ENCODE measurements at places on chromosomes 7 and 10.

DNA sequence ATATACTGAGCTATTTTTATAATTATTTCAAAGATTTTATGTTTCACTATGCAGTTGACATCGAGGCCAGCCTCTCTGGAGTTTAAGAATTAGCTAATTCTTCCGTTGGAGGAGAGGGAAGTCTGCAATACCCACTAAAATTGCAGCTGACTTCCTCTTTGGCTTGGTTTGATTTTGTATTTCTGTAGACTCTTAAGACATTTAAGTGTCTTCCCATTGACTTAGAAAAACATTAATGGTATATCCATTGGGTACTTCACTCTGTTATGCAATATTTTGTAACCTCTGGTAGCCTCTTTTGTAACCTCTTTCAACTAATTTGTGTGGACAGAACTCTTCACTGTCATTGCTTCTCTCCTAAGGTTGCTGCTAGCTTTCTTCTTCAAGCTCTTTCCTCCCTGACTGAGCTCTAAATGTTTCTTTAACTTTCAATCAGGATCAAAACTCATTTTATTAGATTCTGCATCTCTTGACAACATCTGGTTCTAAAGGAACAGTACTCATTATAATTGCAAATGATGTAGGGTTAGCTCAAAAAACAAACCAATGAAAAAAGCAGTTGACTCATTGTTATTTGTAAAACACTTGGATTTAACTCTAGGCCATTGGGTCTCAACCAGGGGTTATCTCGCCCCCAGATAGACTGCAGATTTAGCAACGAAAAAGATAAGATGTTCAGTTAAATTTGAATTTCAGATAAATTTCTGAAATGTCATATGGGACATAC, 1.7 kb upstream of the ANKRD22 start:
- no peak for DNase-seq

DNA sequence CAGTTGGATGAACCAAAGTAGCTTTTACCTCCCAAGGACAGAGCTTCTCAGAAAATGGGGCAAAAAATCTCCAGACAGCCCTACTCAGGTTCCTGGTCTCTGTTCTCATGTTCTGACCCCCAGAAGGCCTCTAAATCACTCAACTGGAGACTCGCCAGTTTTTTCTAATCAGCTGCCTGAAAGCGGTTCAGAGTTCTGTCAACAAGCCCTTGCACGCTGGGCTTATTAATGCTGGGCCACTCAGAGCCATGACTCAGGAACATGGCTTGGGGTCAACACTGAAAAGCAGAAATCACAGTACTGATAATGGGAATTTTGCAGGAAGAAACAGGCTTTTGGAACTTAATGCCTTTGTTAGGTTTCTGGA, 15.3 kb downstream of the ECHDC3 start:
- peak; percentile 64 for DNase-seq

DNA sequence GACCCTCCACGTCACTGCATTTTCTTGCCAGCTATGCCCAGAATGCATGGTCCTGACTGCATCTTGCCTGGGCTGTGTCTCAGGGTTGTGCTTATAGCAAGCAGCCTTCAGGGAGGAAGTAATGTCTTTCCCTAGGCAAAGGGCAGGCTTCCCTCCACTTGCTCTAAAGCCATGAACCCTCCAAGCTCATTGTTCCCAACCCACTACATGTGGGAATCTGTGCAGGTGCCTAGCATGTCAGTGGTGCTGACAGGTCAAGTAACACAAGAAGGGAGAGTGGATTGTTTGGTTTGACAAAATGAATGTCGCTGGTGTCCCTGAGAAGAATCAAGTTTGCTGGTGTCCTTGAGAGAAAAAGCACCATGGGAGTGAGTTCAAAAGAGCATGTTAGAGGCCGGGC, 53.9 kb upstream of the UCN3 start:
- no peak for DNase-seq

- no peak for DNase-seq
Observed at GRCh38 chr10:71963351-71964097, 671 bp upstream of the CHST3 start.

GRCh38 chr7:47180516-47180826, 401.4 kb downstream of the TNS3 start:
- DNase-seq: no peak

- DNase-seq: no peak
Observed at GRCh38 chr7:102125127-102125596, 161.5 kb upstream of the SH2B2 start.

GRCh38 chr7:95693551-95694333, 78.6 kb upstream of the DYNC1I1 start:
- no peak for DNase-seq

DNA sequence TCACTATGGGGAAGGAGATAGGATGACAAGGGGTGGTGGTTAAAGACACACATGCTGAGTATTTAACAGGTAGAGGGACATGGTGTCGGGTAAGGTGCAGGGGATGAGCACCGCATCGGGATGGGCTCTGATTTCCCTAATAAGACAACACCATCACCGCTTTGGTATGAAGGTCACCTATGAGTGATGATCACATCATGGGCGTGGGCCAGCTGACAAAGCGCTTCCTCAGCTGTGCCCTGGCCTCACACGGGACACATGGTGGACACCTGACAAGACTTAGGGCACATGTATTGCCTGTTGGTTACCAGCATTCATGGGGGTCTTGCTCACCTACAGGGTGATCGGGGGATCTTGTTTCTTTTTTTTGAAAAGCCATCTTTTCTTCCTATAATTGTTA, 12.8 kb downstream of the C7orf57 start:
- no peak for DNase-seq

DNA sequence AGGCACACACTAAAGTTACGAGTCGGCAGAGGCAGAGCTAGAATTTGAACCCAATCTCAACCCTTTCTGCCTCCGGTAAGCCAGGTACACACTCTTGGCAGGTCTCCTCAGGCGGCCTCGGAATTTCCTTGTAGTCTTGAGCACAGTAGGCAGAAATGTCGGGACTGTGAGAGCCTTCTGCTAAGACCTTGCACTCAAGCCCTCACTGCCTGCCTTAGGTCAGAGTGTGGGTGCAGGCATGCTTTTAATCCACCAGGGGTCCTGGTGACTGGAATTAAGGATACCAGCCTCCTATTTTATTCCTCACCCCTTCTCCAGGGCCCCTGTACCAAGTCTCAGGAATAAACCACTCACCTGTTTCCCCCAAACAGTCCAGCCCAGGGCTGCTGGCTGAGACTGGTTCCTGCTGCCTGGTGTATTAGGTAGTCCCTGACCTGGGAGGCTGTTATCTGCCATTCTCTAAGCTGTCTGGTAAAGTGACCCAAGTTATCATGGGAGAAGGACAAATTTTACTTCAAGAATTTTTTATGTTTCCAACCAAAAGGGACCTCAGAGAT, 855 bp downstream of the ATP6V1F start:
- peak; percentile 75 for DNase-seq

GRCh38 chr10:114925587-114926586, 12.1 kb upstream of the TRUB1 start:
- DNase-seq: peak; percentile 53

- DNase-seq: no peak
Observed at GRCh38 chr7:3157566-3158287, 114.1 kb upstream of the CARD11 start.

- DNase-seq: peak; percentile 68
Observed at GRCh38 chr10:72612203-72612826, 13.6 kb downstream of the MICU1 start.

DNA sequence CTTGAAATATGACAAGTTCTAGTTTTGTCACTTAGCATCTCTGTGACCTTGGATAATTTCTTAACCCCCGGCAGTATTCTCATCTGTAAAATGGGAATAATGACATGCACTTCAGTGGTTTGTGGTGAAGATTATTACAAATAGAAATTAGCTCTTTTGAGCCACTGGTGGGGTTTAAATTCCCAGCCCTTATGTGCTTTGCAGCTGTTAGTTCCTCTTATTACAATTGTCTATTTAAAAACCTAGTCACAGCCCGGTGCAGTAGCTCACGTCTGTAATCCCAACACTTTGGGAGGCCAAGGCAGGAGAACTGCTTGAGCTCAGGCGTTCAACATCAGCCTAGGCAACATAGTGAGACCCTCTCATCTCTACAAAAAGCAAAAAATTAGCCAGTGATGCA, 30.1 kb downstream of the CAV1 start:
- DNase-seq: no peak

DNA sequence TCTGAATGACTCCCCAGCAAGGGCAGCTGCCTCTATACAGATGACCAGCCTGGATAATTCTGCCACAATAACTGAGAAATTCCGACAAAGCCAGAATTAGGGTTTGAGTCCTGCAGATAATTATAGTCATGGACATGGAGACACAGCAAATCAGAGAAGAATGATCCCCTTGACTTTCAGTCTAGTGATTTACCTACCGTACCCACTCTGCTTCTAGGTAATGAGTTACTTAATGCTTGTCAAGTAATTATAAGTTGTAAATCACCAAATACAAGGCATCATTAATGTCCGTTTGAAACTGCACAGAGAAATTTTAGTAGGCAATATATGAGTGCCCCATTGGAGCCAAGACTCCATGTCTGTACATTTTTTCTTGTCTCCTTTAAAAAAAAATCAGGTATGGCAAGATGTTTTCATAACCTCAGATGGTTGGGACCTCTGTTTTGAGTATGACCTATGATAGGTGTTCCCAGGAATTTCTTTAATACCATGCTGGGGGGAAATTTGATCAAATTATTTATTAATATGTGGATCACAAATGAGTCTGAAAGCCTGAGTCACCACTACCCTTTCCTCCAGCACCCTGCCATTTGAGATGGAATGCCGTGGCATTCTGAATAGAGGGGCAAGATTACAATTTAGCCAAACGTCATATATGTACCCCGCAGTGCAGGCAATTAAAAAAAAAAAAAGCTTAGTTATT, 5.5 kb upstream of the ARID5B start:
- no peak for DNase-seq

DNA sequence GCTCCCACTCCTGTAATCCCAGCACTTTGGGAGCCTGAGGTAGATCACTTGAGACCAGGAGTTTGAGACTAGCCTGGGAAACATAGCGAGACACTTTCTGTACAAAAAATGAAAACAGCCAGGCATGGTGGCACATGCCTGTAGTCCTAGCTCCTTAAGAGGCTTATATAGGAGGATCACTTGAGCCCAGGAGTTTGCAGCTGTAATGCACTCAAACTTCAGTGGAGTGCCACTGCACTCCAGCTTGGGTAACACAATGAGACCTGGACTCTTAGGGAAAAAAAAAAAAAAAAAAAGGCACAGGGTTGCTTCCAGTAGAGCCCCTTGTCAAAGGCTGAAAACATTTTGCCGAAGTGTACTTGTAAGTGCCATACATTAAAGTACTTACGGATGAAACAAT, 195.3 kb downstream of the PHTF2 start:
- DNase-seq: no peak

DNA sequence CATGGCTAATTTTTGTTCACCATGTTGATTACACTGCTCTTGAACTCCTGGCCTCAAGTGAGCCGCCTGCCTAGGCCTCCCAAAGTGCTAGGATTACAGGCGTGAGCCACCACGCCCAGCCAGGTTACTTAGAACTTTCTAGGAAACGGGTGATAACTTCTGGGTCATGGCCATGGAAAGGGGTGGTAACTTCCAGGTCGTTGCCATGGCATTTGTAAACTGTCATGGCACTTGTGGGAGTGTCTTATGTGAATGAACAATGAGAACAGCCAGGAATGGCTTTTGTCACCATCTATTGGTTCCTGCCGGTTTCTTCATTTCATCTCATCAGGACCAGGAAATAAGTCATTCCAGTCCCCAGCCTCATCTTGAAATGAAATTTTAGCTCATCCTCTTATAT, 120.9 kb downstream of the SLC16A9 start:
- DNase-seq: no peak

DNA sequence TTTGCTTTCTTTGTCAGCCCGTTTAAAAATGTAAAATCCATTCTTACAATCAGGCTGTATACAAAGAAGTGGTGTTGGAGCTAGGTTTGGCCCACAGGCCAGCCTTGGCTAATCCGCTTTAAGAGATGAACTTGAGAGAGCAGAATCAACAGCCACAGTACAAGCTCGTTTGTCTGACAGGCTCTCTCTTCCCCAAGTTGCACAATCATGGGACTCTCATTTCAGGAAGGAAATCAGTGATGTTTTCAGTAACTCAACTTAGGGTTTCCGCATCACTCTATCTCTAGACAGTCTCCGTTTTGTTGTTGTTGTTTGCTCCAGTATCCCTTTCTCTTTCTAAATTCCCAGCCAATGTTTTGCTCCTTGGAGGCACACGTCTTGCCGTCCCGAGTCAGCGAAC, 582.0 kb upstream of the MKI67 start:
- DNase-seq: no peak

GRCh38 chr10:86060386-86061277, 306.0 kb downstream of the GRID1 start:
- no peak for DNase-seq

DNA sequence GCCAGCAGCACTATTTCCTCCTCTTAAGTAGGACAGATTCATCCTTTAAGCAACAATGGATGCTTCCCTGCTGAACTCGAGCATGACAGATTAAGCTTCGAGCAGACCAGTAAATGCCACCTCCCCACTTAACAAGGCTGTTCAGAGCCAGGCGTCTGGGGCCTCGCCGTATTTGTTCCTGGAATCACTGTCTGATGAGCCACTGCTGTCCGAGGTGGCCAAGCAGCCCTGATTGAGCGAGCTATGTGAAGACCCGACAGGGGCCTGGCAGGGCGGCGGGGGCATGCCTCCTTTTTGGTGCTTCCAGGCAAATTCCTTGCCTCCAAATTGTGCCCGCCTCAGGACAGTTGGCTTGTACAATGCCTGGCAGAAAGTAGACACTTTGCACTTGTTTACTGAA, 862.6 kb downstream of the NRG3 start:
- no peak for DNase-seq

GRCh38 chr10:120052964-120053702, 160.6 kb downstream of the SEC23IP start:
- no peak for DNase-seq

DNA sequence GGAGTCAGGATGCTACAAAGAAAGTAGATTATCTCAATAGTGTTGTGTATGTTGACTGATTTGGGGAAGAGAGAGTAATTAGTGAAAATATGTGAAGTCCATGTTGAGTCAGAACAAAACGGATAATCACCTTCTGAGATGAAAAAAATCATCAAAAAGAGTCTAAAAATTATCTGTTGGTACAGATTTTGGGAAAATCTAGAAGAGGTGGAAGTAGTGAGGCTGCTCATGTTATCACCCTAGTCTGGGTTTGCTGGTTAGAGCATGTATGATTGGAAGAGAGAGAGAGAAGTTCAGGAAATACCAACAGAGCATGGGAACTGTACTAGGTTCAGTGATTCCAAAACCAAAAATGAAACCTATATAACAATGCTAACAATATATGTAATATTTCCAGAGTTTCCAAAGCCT, 12.3 kb downstream of the RPA3 start:
- DNase-seq: no peak

All from BE2C (cell line).